ENCODE measurements at places on chromosomes 6 and 20.
A peak's percentile ranks its signal among the peaks of the same experiment; 100 is the strongest.

- peak; percentile 87 for DNase-seq
Measured at GRCh38 chr6:108559097-108559883, 1.4 kb upstream of the FOXO3 start.

DNA sequence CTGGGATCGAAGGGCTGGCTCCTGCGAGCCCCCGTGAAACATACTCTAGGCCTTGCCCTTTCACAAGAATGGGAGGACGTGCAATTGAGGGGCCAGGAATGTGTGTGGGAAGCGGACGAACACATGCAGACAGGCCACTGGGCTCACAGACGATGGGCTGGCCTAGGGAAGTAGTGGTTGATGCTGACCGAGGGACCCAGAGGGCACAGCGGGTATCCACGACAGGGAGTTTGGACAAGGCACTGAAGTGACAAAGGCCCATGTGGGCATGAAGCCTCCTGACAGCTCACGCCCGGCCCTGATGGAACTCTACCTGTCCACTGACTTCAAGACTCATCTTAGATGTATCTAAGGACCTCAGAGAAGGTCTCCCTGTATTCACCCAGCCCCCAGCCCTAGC is 52.2 kb downstream of the MYH7B start:
- DNase-seq: no peak

GRCh38 chr20:48760403-48760983 is 67.3 kb downstream of the PREX1 start:
- peak; percentile 63 for DNase-seq

- no peak for DNase-seq
Measured at GRCh38 chr6:56758553-56758952, 115.9 kb upstream of the DST start.

- no peak for DNase-seq
Measured at GRCh38 chr6:133841176-133841575, 47.7 kb upstream of the TCF21 start.

DNA sequence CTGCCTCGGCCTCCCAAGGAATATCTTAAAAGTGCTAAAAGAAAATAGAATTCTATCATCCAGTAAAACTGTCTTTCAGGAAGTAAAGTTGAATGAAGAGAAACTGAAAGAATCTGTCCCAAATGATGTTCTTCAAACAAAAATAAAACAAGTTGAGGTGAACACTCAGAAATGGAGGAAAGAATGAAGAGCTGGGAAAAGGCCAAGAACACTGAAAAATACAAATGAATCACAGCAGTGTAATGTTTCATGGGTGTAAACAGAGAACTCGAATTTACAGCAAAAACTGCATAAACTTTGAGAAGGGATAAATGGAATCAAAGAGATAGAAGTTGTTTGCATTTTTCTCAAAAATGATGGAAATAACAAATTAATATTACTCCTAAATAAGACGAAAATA is 317.3 kb downstream of the TAF4 start:
- no peak for DNase-seq

GRCh38 chr6:70706491-70707123 is 38.9 kb downstream of the SMAP1 start:
- DNase-seq: no peak
